ENCODE measurements at places on chromosomes 2 and 18. TPM values are rescaled to one million over a fixed set of nuclear protein-coding genes. Genes with fewer than 3 reads are reported as not detected.
A peak's percentile ranks its signal among the peaks of the same experiment; 100 is the strongest.

GRCh38 chr2:66565291-66565690, 130.4 kb downstream of the MEIS1 start:
- H3K4me1 ChIP-seq, result no peaks in the 10 kb centered on the region
- no peak overlapping the region for H3K4me3 ChIP-seq
- no peak for DNase-seq
- no peaks in the 10 kb centered on the region for H3K36me3 ChIP-seq

GRCh38 chr2:191243154-191243553, 2.0 kb upstream of the MYO1B start:
- peaks cover 8% of the 10 kb centered on the region for H3K4me1 ChIP-seq
- no peak overlapping the region for H3K27ac ChIP-seq
- peaks cover 1% of the 10 kb centered on the region for H3K27me3 ChIP-seq
- no peak for DNase-seq

DNA sequence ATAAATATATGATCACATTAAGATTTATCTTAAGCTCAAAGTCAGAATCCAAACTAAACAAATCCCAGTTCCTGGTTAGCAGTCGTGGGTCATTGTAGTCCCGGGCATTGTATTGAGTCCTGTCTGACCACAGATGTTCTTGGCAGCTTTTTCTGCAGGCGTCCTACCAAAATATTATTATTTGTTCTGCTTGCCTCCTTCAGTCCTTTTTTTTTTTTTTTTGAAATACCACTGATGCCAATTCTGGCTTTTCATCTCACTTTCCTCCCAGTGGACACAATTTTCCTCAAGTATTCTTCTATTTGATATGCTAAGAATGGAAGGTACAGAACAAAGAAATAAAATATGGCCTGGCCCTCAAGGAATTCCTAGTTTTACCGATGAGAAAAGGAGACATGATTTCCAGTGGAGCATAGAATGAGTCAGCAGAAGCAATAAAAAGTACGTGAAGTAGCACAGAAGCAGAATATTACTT, 151.6 kb downstream of the CSRNP3 start:
- H3K36me3 ChIP-seq, result no peaks in the 10 kb centered on the region
- H3K4me1 ChIP-seq, result no peaks in the 10 kb centered on the region
- DNase-seq, result no peak
- H3K4me3 ChIP-seq, result no peak overlapping the region
- H3K27ac ChIP-seq, result no peak overlapping the region
- H3K27me3 ChIP-seq, result peaks cover 4% of the 10 kb centered on the region

- H3K4me3 ChIP-seq, result no peak overlapping the region
- H3K36me3 ChIP-seq, result no peaks in the 10 kb centered on the region
- H3K4me1 ChIP-seq, result peaks cover 16% of the 10 kb centered on the region
- peaks cover 11% of the 10 kb centered on the region for H3K27me3 ChIP-seq
These were observed 383.4 kb upstream of the TRIB2 start for GRCh38 chr2:12333293-12333692.

- peaks cover 80% of the 10 kb centered on the region for H3K4me1 ChIP-seq
- DNase-seq, result no peak
- H3K4me3 ChIP-seq, result peak overlapping the region; percentile 97
- H3K27me3 ChIP-seq, result no peaks in the 10 kb centered on the region
- peak overlapping the region; percentile 99 for H3K27ac ChIP-seq
These were observed 81.8 kb downstream of the HDAC4 start for GRCh38 chr2:239318790-239319661.

Gene CFAP210
- polyA plus RNA-seq, result not detected

Gene GCG
- polyA plus RNA-seq, result not detected

Gene YES1
- polyA plus RNA-seq, result 2.9 TPM

DNA sequence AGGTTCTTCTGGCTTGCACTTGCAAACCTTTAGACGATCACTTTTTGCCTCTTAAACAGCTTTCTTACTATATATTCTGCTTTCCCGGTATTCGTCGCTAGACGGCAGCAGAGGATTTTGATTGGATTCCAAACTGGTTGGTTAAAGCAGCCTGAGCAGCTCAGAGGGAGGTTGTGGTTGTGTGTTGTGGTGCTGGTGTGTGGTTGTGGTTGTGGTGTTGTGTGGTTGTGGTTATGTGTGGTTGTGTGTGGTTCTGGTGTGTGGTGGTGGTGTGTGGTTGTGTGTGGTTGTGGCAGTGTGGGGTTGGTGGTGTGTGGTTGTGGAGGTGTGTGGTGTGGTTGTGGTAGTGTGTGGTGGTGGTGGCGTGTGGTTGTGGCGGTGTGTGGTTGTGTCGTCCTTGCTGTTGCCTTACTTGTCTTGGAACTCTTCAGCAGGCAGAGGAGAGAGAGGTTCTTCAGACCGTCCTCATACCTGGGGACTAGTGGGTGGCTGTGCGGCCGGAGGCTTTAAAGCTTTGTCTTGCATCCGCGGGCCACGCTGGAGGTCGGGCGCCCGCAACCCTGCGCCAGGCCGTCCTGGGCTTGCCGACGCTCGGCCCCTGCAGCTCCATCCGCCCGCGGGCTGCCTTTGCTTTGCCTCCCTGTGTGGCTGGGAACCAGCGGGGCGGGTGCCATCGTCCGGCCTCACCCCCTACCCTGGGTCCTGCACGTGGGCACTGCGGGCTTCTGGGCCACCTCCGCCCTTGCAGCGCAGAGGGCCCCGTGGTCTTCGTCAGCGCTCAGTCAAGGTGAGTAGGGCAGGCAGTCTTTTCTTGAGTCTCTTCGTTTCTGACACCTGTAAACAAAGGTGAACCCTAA, 190.8 kb downstream of the ARHGAP28 start:
- no peak overlapping the region for H3K4me3 ChIP-seq
- DNase-seq, result no peak
- no peak overlapping the region for H3K27ac ChIP-seq
- H3K36me3 ChIP-seq, result no peaks in the 10 kb centered on the region

Gene CCDC150
- polyA plus RNA-seq, result not detected

DNA sequence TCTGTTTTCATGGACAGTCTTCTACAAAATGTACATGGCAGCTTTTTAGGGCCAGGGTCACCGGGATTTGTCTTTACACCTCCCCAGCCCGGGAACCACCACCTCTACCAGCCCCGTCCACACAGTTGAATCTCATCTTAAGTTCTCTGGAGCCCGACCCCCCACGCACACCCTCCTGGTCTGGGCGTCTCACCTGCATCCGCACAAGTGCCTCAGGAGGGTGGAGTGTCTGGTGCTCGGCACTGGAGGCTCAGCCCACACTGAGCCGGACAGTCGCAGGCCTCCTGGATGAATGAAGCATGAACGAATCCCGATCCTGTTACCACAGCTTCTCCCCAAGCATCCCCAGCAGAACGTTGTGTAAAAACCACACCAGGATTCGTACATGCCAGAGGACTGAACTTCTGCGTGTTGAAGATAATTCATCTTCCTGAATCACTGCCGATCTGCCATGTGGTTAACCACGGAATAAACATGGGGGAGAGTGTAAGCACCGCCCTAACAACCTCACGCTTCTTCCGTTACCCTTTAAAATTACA, 162.0 kb downstream of the RTP5 start:
- H3K27me3 ChIP-seq, result no peaks in the 10 kb centered on the region
- H3K27ac ChIP-seq, result peak overlapping the region; percentile 98

Gene PIEZO2
- not detected for polyA plus RNA-seq

Gene CDH2
- not detected for polyA plus RNA-seq

Gene FTCDNL1
- polyA plus RNA-seq, result 3.2 TPM

- H3K4me1 ChIP-seq, result peaks cover 1% of the 10 kb centered on the region
- no peak for DNase-seq
- no peak overlapping the region for H3K4me3 ChIP-seq
- no peaks in the 10 kb centered on the region for H3K27me3 ChIP-seq
- H3K36me3 ChIP-seq, result no peaks in the 10 kb centered on the region
These were observed 8.6 kb upstream of the TMEM214 start for GRCh38 chr2:27024188-27024587.

GRCh38 chr18:7896161-7896560, 329.0 kb downstream of the PTPRM start:
- H3K4me1 ChIP-seq, result no peaks in the 10 kb centered on the region
- H3K4me3 ChIP-seq, result no peak overlapping the region
- H3K36me3 ChIP-seq, result no peaks in the 10 kb centered on the region

DNA sequence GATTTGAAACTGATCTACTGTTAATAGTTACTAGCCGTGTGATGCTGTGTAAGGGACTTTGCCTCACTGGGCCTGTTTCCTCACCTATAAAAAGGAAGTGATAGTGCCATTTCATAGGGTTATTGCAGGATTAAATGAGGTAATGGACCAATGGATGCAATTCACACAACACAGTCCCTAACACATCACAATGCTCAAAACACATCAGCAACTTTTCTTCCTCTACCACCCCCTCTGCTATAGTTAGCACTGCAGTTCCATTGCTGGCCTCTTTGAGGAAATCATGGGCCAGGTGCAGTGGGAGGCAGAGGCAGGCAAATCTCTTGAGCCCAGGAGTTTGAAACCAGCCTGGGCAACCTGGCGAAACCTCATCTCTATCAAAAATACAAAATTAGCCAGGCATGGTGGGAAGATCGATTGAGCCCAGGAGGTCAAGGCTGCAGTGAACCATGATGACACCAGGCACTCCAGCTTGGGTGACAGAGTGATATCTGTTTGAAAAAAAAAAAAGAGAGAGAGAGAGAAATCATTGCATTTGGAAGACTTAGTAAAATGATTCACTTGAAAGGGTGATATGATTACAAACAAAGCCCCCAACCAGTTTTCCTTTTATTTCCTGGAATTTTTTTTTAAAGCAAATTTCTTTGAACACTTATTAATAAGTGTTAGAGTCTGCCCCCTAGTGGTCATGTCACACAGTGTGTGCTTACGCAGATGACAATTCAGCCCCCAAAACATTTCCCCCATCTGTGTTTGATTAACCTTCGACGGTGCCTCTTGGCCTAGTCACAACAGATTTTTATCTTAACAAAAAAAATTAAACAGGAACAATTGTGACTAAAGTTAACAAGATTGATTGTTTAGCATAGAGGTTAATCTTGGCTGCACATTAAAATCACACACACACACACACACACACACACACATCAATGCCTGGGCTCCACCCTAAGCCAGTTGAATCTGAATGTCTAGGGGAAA, 88.6 kb upstream of the BCL11A start:
- H3K4me1 ChIP-seq, result no peaks in the 10 kb centered on the region
- no peak overlapping the region for H3K27ac ChIP-seq
- no peak for DNase-seq
- H3K4me3 ChIP-seq, result no peak overlapping the region
- H3K36me3 ChIP-seq, result no peaks in the 10 kb centered on the region

- H3K27ac ChIP-seq, result no peak overlapping the region
- no peaks in the 10 kb centered on the region for H3K4me1 ChIP-seq
- DNase-seq, result no peak
- peaks cover 39% of the 10 kb centered on the region for H3K36me3 ChIP-seq
- no peak overlapping the region for H3K4me3 ChIP-seq
These were observed 43.0 kb downstream of the ITGA4 start for GRCh38 chr2:181500201-181500600.

Gene PRKAG3
- polyA plus RNA-seq, result not detected

- peaks cover 3% of the 10 kb centered on the region for H3K27me3 ChIP-seq
- no peak for DNase-seq
- H3K36me3 ChIP-seq, result no peaks in the 10 kb centered on the region
- H3K27ac ChIP-seq, result no peak overlapping the region
- no peaks in the 10 kb centered on the region for H3K4me1 ChIP-seq
These were observed 16.8 kb upstream of the CRIM1 start for GRCh38 chr2:36338827-36339145.

DNA sequence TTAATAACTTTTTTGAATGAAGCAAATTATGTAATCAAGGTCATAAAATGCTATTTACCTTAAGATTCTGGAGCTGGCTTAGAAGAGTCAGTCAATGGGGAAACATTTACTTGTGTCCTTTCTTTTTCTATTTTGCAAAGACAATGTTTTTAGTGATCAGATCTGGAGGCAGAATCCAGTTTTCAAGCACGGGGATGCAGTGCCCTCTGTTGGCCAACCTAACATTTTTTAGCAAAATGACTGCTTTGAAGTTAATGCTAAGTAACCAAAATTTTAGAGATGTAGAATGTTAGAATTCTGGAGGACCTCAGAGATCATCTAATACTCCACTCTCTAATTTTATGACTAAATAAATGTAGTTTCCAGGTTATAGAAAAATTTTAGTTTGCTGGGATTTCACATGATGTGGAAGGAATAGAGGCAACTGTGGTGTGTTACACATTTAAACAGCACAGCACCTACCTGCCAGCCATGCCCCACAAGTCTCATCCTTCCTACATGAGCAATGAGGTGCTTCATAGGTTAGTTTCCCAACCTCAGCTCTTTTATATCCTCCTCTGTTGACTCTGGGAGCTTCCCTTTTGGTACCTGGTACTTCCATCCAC, 23.6 kb upstream of the SLC9A4 start:
- H3K27me3 ChIP-seq, result no peaks in the 10 kb centered on the region
- peaks cover 8% of the 10 kb centered on the region for H3K4me1 ChIP-seq
- peak; percentile 17 for DNase-seq
- H3K36me3 ChIP-seq, result no peaks in the 10 kb centered on the region

DNA sequence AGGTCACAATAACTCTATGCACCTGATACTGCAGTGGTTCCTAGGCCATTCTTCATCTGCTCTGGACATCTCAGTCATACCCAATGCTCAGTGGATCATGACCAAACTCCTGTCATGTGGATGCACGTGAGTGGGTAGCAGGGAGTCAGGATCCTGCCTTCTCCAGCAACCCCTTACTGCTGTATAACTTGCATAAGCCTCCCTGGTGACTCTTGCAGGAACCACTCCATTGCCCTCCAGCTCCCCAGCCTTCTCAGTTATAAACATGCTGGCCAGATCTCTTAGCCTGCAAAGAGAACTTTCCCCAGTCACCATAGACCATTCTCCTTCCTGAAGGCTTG, 98.6 kb upstream of the ZNF397 start:
- peak overlapping the region; percentile 73 for H3K27ac ChIP-seq
- H3K36me3 ChIP-seq, result peaks cover 51% of the 10 kb centered on the region
- no peak overlapping the region for H3K4me3 ChIP-seq
- no peak for DNase-seq

DNA sequence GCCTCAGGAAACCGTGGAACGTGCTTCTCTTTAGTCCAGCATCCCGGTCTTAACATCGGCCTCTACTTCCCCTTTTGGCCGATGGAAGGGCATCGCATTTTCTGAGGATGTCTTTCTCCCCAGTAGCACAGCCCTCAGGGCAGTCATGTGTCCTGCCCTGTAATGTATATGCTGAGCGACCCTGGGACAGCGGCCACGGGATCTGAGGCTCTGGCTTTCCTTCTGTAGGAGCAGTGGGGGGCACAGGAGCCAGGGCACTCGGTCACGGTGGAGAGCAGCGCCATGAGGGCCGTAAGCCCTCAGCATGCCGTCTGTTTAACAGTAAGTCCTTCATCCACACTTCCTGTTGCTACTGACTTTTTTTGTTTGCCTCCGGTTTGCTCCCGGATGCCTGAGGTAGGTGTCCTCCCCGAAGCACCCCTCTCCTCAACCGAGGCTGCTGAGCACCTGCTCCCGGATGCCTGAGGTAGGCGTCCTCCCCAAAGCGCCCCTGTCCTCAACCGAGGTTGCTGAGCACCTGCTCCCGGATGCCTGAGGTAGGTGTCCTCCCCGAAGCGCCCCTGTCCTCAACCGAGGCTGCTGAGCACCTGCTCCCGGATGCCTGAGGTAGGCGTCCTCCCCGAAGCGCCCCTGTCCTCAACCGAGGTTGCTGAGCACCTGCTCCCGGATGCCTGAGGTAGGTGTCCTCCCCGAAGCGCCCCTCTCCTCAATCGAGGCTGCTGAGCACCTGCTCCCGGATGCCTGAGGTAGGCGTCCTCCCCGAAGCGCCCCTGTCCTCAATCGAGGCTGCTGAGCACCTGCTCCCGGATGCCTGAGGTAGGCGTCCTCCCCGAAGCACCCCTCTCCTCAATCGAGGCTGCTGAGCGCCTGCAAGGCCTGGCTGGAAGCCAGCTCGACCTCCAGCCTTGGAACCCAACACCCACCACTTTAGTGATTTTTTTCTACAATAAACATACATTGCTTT, 169.3 kb downstream of the HDAC4 start:
- H3K36me3 ChIP-seq, result no peaks in the 10 kb centered on the region
- no peaks in the 10 kb centered on the region for H3K27me3 ChIP-seq
- no peak for DNase-seq

- no peaks in the 10 kb centered on the region for H3K36me3 ChIP-seq
- no peak for DNase-seq
- H3K4me1 ChIP-seq, result no peaks in the 10 kb centered on the region
- no peak overlapping the region for H3K27ac ChIP-seq
These were observed 442.8 kb downstream of the ZNF516 start for GRCh38 chr18:76052227-76052595.
